ENCODE measurements at places on chromosomes 4 and X. TPM values are rescaled to one million over a fixed set of nuclear protein-coding genes. Genes with fewer than 3 reads are reported as not detected.

HOPX gene
- 4.8 TPM for total RNA-seq

TMSB15A gene
- 1.4 TPM for total RNA-seq

SSX4B gene
- not detected for total RNA-seq

DNA sequence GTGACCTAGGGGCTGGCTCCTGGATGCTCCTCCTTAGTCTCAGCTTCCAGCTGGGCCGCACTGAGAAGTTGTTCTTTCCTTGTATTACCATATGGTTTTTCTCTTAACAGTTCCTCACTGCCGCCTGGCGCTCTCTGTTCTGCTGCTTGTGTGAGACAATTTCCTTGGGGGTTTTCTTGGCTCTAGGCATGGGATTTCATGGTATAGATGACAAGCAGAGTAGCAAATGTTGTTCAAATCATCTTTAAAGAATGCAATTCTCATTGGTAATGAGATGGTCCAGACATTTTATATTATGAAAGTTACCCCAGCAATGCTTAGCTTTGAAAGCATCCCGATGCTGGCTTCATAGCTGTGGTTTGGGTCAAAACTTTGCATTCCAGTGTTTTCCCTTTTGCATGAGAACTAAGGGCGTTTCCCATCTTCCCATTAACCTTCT, 37.6 kb downstream of the SEPTIN11 start:
- H3K4me1 ChIP-seq: peaks cover 4% of the 10 kb centered on the region
- no peak overlapping the region for H3K4me3 ChIP-seq
- no peaks in the 10 kb centered on the region for H3K27me3 ChIP-seq
- no peak for DNase-seq
- peak overlapping the region; percentile 2 for H3K27ac ChIP-seq

- H3K4me1 ChIP-seq: no peaks in the 10 kb centered on the region
- H3K27me3 ChIP-seq: no peaks in the 10 kb centered on the region
- DNase-seq: no peak
- H3K27ac ChIP-seq: no peak overlapping the region
These were observed 2.8 kb downstream of the FIP1L1 start for GRCh38 chr4:53380221-53380620.

PPP2R2C gene
- 0.44 TPM for total RNA-seq

- peaks cover 45% of the 10 kb centered on the region for H3K27me3 ChIP-seq
- H3K4me3 ChIP-seq: no peak overlapping the region
- H3K4me1 ChIP-seq: no peaks in the 10 kb centered on the region
- no peak overlapping the region for H3K27ac ChIP-seq
These were observed 214.2 kb downstream of the GPC3 start for GRCh38 chrX:133771086-133771646.

GRCh38 chr4:79611026-79611425, 203.0 kb upstream of the GK2 start:
- no peaks in the 10 kb centered on the region for H3K36me3 ChIP-seq
- no peaks in the 10 kb centered on the region for H3K27me3 ChIP-seq
- no peaks in the 10 kb centered on the region for H3K4me1 ChIP-seq
- no peak overlapping the region for H3K4me3 ChIP-seq
- no peak overlapping the region for H3K27ac ChIP-seq

NAT8L gene
- total RNA-seq: 13.6 TPM

DNA sequence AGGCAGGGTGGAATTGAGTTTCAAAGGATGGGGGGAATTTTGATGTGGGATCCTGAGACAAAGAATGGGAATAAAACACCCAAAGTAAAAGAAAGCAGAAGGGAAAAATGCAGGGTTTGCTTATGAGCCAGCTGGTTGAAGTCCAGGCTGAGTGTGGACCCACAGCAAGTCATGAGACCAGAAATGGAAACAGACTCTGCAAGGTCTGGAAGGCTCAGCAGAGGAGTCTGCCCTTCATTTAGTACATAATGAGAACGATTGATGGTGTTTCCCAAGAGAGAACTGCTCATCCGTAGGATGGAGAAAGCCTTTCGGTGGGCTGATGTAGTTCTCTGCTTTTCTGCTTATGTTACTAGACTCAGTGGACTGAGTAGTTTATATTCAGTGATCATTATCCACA, 259.1 kb downstream of the C4orf33 start:
- H3K4me3 ChIP-seq: no peak overlapping the region
- H3K27me3 ChIP-seq: no peaks in the 10 kb centered on the region
- no peak for DNase-seq
- H3K27ac ChIP-seq: no peak overlapping the region

DNA sequence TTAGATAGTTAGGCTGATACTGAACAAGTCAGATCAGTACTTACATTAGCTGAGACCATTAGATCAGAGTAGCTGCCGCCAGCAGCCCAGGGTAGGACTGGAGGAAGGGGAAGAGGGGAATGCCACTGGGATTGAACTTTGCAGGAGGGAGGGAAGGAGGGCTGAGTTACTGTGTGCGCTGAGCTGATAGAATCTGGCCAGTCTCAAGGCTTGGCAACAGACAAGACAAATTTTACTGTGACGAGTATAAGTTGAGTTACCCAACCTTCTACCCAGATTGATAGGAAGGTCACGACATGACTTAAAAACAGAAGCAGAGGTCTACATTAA, 372.1 kb downstream of the OPHN1 start:
- H3K36me3 ChIP-seq: no peaks in the 10 kb centered on the region
- peaks cover 12% of the 10 kb centered on the region for H3K27me3 ChIP-seq
- DNase-seq: no peak
- H3K4me1 ChIP-seq: no peaks in the 10 kb centered on the region
- no peak overlapping the region for H3K4me3 ChIP-seq

DNA sequence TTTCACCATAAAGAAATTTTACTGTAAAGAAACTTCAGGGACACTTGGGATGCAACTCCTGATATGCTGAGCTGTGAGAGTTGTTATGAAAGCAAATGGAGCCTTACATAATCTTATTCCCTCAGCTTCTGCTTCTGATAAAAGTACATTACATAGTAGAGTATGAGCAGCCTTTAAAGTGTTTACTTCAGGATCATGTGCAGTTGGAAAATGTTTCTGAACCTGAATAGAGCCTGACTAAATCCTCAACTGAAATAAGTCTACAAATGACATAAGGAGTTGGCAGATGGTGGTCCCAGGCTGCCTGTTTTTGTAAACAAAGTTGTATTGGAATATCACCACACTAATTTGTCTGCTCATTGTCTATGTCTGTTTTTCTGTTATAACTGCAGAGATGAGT, 19.3 kb downstream of the RASSF6 start:
- H3K27ac ChIP-seq: no peak overlapping the region
- DNase-seq: no peak
- no peaks in the 10 kb centered on the region for H3K36me3 ChIP-seq
- no peak overlapping the region for H3K4me3 ChIP-seq
- peaks cover 8% of the 10 kb centered on the region for H3K4me1 ChIP-seq
- no peaks in the 10 kb centered on the region for H3K27me3 ChIP-seq

- H3K4me3 ChIP-seq: no peak overlapping the region
- no peaks in the 10 kb centered on the region for H3K36me3 ChIP-seq
- H3K4me1 ChIP-seq: peaks cover 6% of the 10 kb centered on the region
- no peak for DNase-seq
- no peaks in the 10 kb centered on the region for H3K27me3 ChIP-seq
- peak overlapping the region; percentile 9 for H3K27ac ChIP-seq
These were observed 5.1 kb downstream of the FBXL5 start for GRCh38 chr4:15649914-15650545.

Data from breast epithelium (tissue), 4 donors.